GM18507 (cell line): ENCODE measurements at places on chromosomes 1 and 21.

DNA sequence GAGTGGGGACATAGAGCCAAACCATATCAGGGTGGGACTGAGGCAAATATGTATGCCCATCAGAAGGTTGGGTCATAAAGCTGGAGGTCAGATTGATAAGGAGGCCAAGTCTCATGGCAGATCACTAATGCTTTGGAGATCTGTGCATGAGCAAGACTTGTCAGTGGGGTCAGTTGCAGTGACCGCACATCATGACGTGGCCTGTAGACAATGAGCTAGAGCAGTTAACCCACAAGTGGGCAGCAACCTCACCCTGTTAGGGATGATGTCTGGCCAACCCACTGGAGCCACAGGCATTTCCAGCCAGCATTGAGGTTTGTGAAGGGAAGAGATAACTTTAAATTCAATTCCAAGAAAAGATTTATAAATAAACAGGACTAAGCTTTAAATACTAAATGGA, 66.7 kb downstream of the XCL1 start:
- DNase-seq, result no peak

- no peak for DNase-seq
Observed at GRCh38 chr1:211944733-211945500, 90.4 kb downstream of the INTS7 start.

GRCh38 chr1:153430561-153430960, 14.2 kb downstream of the S100A7A start:
- no peak for DNase-seq

DNA sequence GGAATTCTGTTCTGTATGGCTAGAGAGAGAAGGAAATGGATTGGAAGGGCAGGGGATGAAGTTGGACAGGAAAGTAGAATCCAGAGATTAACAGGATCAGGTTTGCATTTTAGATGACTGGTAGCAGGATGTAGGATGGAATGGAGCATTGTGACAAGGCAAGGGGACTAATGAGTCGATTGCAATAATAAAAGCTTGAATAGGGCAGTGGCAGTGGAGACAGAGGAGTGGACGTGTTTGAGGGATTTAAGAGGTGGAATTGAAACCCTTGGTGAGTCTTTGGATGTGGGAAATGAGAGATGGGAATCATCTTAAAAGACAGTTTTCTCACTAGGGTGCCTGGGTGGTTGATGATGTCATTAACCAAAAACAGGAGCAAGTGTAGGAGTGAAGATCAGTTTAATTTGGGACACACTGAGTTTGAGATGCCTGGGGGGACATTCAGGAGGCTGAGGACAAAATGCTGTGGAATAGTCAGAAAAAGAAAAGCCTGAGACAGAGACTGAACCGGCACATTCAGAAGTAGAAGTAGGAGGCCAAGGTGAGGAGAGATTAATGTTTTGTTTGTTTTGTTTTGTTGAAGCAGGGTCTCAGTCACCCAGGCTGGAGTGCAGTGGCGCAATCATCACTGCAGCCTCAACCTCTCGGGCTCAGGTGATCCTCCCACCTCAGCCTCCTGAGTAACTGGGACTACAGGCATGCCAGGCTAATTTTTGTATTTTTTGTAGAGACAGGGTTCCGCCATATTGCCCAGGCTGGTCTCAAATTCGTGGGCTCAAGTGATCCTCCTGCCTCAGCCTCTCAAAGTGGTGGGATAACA, 29.1 kb upstream of the C1orf146 start:
- no peak for DNase-seq

DNA sequence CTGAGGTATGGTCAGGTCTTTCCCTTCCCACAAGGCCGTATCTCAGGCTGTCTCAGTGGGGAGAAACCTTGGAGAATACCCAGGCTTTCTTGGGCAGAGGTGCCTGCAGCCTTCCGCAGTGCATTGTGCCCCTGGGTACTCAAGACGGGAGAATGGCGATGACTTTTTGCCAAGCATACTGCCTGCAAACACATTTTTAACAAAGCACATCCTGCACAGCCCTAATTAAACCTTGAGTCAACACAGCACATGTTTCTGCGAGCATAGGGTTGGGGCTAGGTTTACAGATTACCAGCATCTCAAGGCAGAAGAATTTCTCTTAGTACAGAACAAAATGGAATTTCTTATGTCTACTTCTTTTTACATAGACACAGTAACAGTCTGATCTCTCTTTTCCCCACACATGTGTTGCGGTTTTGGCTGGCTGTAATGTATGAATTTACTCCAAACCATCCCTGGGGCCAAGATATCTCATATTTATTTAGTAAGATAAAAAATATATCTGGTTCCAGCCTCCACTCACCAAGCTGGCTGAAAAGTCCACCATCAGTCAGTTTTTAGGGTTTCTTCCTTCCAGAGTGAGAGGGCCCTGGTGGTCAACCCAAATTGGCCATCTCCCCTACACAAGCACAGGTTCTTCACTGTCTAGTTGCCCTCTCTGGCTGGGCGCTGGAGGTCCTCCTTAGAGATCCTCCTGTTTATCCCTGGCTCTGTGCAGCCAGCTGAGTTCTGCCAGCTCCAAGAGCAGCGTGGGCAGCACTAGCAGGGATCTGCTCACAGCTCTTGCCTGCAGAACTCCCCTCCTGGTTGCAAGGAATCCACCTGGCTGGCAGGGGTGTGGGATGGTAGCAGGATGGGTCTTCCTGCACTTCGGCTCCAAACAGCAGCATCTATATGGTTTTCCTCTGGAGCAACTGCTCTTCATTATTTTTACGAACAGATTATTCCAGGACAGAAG, 2.6 kb downstream of the FAAH start:
- DNase-seq, result no peak

GRCh38 chr1:24857507-24858133, 72.5 kb downstream of the RUNX3 start:
- DNase-seq, result no peak

DNA sequence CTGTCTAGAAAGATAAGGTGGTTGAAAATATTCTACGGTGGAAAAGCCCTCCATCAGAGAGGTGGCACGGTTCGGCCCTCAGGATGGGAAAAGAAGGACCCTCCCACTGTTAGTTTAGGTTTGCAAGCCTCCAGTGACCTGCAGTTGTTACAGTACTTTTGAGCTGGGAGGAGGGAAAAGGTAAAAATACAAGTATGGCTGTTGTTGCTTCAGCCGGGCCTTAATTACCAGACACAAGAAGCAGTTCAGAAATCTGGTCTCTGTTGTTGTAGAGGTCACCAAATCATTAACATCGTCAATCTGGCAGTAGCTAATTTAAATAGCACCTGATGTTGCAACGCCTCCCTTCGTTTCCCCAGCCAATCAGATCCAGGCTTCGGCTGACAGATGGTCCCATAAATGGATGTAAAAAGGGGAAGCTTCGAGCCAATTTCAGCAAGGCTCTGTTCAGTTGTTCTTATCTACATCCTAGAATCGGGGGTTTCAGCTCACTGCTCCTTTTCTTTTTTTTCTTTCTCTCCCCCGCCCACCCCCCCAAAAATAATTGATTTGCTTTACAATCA, at the start of gene ELAVL4:
TSS of gene ELAVL4 (plus strand) at position 424 of the 563 bp plus-strand sequence. CDS start 270 bp downstream, outside the sequence.
- no peak for DNase-seq

- no peak for DNase-seq
Observed at GRCh38 chr1:210692796-210693195, 364.1 kb downstream of the HHAT start.

- DNase-seq, result no peak
Observed at GRCh38 chr1:31872658-31873636, 57.1 kb upstream of the SPOCD1 start.

- DNase-seq, result no peak
Observed at GRCh38 chr21:36127250-36127904, 7.5 kb upstream of the CBR3 start.

GRCh38 chr1:202007304-202007703, 3.1 kb upstream of the ELF3 start:
- DNase-seq, result no peak

DNA sequence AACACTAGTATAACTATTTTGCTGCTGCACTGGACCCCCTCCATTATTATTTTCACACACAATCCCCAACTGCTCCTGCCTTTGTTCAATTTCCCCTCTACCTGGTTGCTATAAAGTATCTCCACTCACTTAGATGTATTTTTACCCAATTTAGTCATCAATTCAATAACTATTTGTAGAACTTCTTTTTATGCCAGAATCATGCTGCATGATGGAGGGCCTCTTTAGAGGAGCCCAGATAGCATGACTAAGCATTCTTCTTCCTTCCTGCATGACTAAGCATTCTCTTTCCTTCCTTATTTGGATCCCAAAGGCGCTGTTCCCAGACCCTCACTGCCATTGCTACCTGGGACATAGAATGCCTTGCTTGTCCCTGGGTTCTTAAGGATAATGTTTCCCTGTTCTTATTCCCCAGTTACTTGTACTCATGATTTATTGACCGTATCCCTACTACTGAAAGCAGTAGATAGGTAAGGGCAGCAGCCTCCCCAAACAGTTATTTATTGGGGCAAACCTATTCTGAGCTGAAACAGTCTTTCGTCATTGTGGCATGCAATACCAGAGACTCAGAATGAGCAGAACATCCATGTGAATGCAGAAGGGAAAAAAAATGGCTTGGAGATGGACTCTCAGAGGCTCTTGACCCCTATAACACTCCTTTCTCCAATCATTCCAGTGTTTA, 89.3 kb upstream of the AKT3 start:
- no peak for DNase-seq

GRCh38 chr1:36396359-36396758, 1.3 kb downstream of the LSM10 start:
- no peak for DNase-seq

- DNase-seq, result no peak
Observed at GRCh38 chr1:30612536-30613065, 110.8 kb downstream of the MATN1 start.

- no peak for DNase-seq
Observed at GRCh38 chr1:212670301-212670700, 29.3 kb downstream of the BATF3 start.

GRCh38 chr1:1061682-1062345, 12.3 kb downstream of the RNF223 start:
- DNase-seq, result no peak

- no peak for DNase-seq
Observed at GRCh38 chr21:25081096-25081495, 526.2 kb downstream of the MRPL39 start.

DNA sequence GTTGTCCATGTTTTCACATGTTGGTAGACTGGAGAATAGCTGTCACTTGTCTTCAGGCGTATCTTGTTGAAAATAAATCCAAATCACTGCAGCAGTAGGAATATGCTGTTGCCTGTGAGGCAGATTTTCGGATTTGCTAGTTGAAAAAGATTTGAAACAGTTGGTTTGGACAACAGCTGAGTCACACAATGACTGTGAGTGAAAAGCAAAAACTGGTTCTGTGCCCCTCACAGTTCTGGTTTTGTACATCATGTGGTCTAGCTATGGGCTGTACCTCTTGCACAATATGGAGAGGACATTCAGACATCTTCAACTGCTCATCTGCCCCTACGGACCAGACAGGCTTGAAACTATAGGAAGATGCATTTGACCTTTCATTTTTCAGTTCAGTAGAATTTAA, 1.8 kb downstream of the ARF1 start:
- DNase-seq, result no peak

DNA sequence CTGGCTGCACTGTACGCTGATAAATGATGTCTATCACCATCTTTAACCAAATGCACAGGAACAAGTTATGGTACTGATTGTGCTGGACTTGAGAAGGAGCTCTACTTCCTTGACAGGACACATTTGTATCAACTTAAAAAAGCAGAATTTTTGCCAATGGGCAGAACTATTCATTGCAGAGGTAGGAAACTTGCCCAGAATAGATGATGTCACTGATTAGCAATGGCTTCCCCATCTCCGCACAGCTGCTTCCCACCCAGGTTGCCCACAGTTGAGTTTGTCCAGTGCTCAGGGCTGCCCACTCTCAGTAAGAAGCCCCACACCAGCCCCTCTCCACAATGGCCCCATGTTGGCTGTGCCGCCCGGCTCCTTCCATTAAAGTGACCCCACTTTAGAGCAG, 33.4 kb downstream of the CAPN2 start:
- DNase-seq, result no peak

DNA sequence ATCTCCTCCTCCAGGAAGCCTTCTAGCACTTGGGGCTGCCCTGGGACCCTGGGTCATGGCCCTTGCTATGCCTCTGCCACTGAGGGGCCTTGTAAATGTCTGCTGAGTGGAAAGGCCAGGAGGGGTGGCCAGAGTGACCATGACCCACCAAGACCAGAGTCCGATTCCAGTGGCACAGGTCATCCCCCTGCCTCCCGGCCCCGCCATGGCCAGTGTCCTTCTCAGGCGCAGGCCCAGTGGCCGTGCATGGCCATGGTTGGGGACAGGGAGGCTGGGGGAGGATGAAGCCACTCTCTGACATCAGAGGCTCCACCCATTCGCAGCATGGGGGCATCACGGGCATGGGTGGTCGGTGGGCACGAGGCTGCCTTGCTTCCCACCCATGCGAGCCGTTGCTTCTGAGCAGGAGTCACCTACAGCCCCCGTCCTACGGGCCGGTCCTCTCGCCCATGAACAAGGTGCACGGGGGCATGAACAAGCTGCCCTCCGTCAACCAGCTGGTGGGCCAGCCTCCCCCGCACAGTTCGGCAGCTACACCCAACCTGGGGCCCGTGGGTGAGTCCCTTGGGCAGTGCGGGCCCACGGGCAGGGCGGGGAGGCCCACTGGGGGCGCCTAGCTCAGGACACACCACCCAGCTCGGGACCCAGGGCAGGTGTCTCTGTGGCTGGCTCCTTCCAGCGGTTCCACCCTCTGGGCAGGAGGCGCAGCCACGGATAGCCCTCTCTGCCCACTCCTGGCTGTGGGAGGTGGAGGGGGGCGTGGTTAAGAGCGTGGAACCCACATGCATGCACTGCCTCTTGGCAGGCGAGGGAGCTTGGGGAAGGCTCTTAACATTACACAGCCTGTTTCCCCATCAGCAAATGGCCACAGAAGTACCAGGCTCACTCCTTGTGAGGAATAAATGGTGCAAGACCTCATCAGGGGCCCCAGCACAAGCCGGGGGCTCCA, 22.4 kb upstream of the CCDC27 start:
- DNase-seq, result no peak

GRCh38 chr1:108780937-108781574, 34.6 kb downstream of the STXBP3 start:
- no peak for DNase-seq

DNA sequence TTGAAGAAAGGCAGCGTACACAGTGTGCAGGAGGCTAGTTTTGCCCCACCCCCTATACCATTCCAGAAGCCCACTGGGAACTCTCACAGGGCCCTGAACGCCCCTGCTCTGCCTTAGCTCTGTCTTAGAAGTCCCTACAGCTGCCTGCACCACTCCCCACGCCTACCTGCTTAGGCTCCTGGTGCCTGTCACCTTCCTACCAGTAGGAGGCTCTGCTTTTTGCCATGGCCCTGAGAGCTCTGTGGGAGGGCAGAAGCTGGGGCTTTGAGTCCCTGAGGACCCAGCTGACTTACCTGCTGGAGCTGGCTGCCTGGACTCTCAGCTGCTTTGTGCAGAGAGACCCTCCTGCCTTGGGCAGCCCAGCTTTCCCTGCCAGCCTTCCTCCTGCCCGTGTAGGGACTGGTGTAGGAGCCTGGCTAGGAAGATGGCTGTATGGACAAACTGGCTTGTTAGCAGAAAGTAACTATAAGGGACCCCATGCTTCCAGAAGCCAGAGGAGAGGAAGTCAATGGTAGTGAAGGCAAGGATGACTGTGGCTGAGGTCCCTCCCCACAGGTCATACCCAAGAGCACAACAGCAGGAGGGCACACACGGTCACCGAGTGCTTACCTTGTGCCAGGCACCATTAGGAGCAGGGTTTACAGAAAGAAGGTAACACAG, 9.8 kb upstream of the CELSR2 start:
- DNase-seq, result no peak
